NCI-H69 (cell line): ENCODE measurements at places on chromosomes 16 and 17.

GRCh38 chr16:9102379-9102778 is 10.9 kb downstream of the HAPSTR1 start:
- DNase-seq: no peak

- no peak for DNase-seq
Observed at GRCh38 chr17:45222289-45222995, 757 bp downstream of the FMNL1 start.

DNA sequence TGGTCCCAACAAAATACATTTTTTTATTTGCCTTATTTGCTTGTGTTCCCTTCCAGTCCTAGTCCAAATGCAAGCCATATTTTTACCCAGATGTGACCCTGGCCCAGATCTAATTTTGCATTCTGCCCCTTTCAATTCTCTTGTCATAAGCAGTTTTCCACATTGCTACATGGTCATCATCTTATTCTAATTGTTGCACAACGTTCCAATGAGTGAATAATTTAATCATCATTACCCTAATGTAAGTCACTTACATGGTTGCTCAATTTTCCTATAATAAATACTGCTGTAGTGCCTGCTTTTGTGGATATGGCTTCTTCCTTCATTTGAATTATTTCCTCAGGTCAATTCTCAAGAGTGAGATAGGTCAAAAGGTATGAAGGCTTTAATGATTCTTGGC is 12.8 kb downstream of the RSAD1 start:
- DNase-seq: no peak

DNA sequence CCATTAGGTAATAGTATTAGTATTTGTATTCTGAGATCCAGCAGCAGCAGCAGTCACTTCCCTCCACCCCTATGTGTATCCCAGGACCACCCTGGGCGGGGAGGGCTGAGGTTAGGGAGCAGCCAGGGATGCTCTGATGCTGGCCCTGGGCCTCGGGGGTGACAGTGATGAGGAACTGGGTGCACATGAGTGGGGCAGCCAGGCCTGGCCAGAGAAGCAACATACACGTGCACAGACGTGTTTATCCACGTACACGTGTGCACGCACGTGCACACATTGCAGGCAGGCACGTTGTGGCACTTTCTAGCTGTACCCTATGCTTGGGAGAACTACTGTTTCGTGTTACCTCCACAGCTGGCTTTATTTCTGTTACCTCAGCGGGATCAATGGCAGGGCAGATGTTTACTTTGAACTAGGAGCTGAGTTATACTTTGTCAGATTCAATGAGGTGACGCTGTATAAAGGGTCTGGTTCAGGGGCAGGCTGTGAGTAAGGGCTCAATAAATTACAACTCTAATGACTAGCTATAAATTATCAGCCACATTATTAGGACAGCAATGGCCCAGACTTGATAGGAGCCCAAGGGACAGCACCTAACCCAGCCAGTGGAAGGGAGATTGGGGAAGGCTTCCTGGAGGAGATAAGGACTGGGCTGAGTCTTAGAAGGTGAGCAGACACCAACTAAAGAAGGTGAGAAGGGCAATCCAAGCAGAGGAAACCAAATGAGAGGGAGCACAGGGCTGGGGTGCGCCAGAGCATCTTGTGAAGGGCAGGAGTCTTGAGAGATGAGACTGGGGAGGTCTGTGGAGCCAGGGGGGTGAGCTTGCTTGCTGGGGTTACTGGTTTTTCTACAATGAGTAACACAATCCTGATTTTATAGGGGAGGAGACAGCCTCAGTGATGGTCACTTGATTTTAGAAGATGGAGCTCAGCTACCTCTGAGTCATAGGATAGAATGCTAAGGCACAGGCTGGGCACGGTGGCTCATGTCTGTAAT is 22.4 kb upstream of the CA4 start:
- DNase-seq: peak; percentile 26

GRCh38 chr17:9918804-9919352 is 13.8 kb upstream of the RCVRN start:
- DNase-seq: no peak

DNA sequence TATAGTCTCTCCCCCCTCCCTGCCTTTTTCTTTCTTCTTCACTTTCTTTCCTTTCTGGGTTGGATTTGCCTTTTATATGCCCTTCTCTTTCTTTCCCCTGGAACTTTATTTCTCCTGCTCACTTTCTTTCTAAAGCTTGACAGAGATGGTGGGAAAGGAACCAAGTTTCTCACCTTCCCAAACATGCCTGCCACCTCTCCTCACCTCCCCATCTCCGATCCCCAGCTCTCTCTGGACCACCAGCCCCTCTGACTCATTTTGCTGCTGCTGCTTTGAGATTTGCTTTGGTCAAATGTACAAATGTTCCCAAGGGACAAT is 6.7 kb upstream of the LHX1 start:
- no peak for DNase-seq

- DNase-seq: no peak
Observed at GRCh38 chr17:18181358-18181757, 2.3 kb upstream of the ALKBH5 start.

DNA sequence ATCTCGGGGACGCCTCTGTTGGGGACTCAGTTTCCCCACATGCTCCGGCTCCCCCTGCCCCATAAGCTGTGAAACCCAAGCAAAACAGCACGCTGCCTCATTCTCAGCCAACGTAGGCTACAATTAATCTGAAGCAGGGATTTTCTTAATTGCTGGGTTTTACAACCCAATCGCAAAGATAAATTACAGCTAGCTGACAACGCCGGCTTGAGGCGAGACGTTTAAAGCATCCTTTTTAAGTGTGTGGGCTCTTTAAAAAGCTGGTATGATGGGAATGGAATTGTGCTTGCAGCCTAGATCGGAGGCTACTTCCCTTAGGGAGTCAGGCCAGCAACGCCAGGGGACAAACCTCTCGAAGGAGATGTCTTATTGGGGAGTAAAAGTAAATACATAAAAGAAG is 185.3 kb downstream of the ZNF423 start:
- peak; percentile 75 for DNase-seq

- DNase-seq: no peak
Observed at GRCh38 chr16:30853758-30854157, 40.1 kb downstream of the BCL7C start.

- peak; percentile 59 for DNase-seq
Observed at GRCh38 chr17:38735161-38735997, 5.2 kb downstream of the CISD3 start.

- DNase-seq: no peak
Observed at GRCh38 chr17:68401288-68401687, 56.0 kb downstream of the WIPI1 start.

- DNase-seq: no peak
Observed at GRCh38 chr17:77894126-77894956, 64.2 kb upstream of the TNRC6C start.

DNA sequence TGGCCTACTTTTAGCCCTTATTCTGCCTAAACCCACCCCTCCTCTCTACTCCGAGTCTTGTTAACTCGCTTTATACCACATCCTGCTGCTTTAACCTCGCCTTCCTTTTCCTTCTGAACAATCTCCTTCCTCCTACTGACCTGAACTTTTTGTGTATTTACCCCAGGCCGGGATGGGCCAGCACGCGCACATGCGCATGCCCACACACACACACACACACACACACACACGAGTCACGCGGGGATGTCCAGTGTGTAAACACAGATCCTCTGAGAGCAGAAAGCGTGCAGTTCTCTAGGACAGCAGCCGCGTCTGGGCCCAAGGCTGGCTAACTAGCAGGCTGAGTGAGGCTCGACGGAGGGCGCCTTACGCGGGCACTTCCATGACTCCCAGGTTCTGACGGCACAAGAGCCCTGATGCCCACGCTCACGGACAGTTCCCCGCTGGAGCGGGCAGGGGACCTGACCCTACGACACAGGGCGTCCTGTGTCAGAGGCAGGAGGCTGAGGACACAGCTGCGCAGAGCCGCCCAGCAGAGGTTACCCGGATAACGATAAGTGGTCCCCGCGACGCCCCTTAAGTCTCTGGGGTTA is 610 bp downstream of the PIK3R5 start:
- DNase-seq: peak; percentile 0

DNA sequence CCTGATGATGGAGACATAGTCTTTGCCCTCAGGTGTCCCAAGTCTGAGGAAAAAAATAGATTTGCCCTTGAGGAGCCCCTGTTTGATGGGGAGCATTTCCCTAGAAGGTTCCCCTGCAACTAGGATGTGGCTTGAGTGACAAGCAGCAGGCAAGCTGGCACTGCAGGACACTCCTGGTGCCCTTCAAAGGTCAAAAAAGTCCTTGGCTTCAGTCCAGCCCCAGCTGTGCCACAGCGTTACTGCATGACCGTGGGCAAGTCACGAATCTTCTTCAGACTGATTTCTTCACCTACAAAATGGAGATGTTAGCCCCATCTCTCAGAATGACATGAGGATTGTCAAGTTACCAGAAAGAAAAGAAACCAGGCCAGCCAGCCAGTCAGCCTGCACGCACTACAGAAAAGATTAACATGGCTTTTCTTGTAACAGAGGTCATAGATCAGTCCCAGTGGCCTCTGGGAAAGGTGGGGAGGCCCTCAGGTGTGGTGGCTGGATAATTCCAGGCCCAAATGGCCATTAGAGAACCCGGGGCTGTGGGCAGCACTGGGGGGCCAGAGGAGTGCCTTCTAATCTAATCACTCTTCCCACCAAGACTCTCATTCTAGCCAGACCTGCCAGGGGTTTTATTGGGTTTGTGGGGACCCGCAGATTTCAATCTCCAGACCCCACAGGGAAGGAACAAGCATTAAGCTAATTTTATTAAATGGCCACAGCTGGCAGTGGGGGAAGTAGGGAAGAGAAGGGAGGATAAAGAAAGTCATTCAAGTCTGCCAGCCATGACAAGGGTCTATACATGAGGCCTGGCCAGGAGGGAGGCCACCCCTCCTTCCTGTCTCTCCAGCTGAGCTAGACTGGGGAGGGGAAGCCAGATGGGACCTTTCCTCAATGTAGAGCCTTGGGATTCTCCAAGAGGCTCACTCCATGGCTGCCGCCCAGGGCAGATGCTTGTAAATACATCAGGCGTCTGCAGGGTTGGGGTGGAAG is 9.7 kb upstream of the KIF18B start:
- peak; percentile 31 for DNase-seq

GRCh38 chr17:4607773-4608187 is 23.5 kb downstream of the SMTNL2 start:
- no peak for DNase-seq

GRCh38 chr16:79062821-79063220 is 537.7 kb downstream of the MAF start:
- DNase-seq: no peak

DNA sequence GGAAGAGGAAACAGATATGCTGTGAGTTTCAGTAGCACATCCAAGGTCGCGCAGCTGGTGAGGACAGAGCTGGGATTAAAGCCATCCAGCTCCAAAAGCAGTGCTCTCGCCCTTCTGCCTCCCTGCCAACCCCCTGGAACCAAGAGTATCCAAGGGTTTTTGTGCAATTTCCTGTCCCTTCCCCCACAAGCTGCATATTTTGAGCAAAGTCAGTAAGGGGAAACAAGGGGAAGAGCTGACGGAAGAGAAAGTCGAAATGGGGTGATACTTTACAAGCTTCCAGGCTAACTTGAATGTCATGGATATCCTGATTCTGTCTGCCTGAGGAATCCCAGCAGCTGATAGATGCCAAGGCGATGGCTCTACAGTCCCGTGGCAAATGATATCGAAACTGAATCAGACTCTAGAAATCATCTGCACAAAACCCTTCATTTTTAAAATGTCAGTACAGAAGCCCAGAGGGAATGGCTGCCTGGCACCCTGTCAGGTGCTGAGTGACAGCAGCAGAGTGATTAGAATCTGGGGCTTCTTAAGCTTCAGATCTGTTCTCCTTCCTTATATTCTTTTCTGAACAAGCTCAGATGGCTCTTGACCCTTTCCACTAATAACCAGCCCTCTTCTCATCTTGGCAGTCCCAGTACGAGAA is 42.9 kb upstream of the TEKT3 start:
- no peak for DNase-seq

GRCh38 chr16:56708525-56709442 is 21.1 kb upstream of the NUP93 start:
- DNase-seq: peak; percentile 58

- DNase-seq: peak; percentile 84
Observed at GRCh38 chr17:1997927-1998742, 27.0 kb downstream of the RTN4RL1 start.

- peak; percentile 56 for DNase-seq
Observed at GRCh38 chr16:3174618-3175148, 13.3 kb upstream of the OR1F1 start.

- no peak for DNase-seq
Observed at GRCh38 chr17:14553847-14554246, 253.0 kb downstream of the HS3ST3B1 start.

DNA sequence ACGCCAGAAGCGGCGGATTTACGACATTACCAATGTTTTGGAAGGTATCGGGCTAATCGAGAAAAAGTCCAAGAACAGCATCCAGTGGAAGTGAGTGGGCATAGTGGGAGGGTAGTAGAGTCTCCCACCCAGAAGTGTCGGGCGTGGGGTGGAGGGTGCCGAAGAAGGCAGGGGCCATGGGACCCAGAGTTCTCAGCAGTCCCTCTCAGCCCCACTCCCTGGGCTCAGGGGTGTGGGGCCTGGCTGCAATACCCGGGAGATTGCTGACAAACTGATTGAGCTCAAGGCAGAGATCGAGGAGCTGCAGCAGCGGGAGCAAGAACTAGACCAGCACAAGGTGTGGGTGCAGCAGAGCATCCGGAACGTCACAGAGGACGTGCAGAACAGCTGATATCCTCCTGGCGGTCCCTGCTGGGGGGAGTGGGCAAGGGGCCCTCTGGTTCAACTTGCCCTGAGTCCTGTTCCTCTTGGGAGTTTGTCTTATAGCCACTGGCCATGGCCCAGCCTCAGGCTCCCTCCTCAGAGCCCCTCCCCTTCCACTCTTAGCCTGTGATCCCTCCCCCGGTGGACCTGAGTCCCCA is 916 bp downstream of the E2F4 start:
- no peak for DNase-seq

GRCh38 chr16:85731179-85731578 is 19.7 kb downstream of the C16orf74 start:
- DNase-seq: peak; percentile 31

DNA sequence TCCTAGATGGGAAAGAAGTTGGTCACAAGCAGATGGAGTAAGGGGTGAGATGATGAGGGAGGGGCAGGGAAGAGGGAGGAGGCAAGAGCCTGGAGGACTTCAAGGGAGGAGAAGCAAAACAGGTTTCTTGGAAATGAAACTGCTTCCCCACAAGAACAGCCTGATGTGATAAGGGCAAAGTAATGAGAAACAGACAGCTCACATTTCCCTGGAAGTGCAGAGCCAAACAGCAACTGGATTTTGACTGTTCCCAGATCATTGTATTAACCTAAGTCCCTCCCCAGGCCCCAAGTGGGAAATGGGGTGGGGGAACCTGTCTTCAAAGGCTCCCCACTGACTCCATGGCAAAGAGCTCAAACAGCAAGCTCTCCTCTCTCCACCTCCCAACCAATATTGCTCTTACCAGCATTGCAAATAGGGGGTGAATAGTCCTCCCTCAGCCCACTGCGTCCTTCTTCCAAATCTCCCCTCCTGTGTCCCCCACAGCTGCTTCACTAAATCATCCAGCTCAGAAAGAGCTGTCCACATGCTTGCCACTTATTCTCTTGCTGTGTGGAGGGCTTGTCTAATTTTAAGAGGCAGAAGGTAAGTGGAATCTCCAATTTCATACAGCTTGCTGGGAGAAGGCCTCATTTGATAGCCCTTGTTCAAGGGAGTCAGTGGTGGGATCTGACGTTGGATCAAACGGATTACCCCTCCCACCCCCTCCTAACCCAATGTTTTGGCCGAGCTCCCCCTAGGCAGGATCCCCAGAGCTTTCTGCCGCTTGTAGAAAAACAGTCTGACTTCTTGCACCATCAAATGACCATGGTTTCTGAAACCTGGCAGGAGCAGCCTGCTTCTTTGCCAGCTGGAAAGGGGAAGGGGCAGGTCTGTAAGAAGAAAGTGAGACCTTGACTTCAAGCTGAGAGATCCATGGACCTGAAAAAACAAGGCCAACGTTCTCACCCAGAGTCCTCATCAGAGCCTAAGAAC is 56.3 kb upstream of the SMIM36 start:
- no peak for DNase-seq

- DNase-seq: no peak
Observed at GRCh38 chr16:52056259-52056658, 490.7 kb downstream of the TOX3 start.
